ENCODE measurements at places on chromosomes 6 and 20.
A peak's percentile ranks its signal among the peaks of the same experiment; 100 is the strongest.

DNA sequence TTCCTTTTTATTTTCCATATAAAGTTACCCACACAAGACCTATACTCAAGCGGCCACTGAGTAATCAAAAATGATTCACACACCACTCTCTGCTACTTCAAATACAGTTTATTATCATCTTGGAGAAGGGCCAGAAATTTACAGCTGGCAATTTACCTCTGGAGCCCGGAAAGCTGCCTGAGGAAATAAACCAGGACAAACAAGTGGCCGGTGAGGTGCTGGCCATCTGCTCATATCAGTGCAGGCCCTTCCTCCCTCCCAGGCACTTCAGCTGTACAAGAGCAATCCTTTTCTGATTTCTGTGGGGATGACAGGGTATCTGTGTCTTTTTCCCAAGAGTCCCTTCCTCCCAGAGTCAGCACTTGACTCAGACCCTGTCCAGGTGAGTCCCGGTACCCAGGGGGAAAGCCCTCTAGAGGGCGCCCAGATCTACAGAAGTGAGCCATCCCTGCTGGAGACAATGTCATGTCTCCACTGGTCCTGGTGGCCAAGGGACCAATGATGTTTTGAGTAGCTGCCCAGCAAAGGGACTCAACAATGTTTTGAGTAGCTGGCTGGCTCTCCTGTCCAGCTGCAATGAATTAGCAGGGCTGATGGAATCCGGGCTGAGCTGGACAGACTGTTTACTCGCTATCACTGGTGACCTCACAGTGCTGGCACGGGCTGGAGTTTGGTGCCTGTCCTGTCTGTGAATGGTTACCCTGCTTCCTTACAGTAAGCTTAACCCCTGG, 23.6 kb downstream of the LRP11 start:
- DNase-seq = peak; percentile 34

DNA sequence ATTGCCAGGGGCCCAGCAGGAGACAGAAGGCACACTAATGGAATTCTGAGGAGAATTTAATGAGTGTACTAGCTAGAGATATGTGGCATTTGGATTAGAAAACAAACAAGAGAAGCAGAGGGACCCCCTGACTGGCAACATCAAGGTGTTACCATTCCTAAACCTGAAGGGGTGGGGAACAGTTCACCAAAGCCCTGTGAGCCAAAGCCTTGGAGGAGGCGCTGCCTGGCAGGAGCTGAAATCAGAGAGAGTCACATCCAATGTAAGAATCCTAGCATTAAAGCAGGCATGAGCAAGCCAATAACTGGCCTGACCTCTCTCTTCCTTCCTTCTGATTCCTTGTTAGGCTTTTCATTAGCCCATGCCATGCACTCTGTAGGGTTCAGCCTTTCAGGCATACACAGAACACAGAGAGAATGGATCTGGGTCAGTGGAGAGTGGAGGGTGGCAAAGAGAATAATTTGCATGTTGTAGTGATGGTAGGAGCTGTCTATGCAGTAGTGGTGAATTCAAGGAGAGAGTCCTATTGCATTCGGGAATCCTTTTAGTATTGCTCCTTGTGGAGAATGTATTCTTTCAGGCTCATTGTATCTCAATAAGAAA, 367.2 kb upstream of the MAN1A1 start:
- no peak for DNase-seq

DNA sequence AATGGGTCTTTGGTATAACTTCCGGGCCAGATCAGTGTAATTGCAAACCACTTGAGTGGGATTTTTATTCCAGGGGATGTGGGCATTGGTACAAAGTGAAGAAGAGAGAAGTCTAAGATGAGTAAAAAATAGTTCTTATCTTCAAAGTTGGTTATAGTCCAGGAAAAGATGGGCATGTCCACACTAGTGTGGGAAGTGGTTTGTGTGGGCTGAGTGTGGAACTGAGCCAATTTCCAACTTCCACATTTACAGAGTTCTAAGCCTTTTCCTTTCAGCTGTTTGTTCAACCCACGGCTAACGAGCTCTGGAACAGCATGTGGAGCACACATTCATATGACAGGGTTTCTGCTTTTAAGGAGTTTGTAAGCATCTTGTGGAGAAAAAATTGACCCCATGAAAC, 72.3 kb upstream of the IFNGR1 start:
- DNase-seq = peak; percentile 7

DNA sequence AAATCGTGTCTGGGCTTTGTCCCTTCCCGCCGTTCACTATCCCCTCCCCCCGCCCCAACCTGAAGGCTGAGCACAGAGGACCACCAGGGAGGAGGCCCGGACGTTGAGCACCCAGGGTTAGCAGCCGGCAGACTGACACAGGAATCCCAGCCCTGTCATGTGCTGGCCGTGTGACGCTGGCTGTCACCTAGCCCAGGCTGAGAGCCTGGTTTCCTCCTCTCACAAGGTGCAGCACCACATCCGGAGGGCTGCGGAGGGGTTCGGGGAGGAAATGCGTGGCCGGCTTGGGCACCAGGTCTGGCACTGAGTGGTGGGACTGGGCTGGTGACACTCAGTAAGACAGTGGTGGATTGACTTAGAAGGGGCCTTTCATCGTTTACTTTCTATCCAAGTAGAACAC, 4.6 kb upstream of the LSM14B start:
- DNase-seq = no peak

GRCh38 chr20:51462566-51463276, 79.8 kb downstream of the NFATC2 start:
- no peak for DNase-seq

- DNase-seq = no peak
These were observed 185.3 kb downstream of the OGFRL1 start for GRCh38 chr6:71473926-71474325.

DNA sequence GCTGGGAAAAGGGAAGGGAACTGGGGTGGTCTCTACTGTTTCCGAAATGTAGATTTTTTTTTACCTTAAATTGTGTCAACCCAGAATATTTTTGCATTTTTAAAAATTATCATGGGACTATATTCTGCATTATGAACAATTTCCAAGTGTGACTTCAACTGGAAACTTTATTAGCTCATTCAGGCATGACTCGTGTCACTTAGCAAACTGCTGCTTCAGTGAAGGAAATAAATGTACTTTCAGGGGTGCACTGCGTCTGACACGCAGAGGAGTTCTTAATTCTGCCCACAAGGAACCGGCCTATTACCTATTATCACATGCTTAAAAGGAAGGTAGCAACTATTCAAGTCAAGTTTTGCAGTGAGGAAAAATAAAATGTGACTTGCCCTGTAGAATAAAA, 291.3 kb upstream of the PRDM1 start:
- no peak for DNase-seq

- DNase-seq = peak; percentile 90
These were observed at the start of gene FLRT3 for GRCh38 chr20:14337400-14338171. FLRT3 (minus strand) TSS chr20:14337612; CDS start chr20:14327506, 10,106 bp downstream.

GRCh38 chr20:38033330-38034107, at the start of the genes RPRD1B and TTI1:
RPRD1B (plus strand) TSS chr20:38033746; CDS start chr20:38033948, 202 bp downstream.
TTI1 (minus strand) TSS chr20:38033456; CDS start chr20:38013816, 19,640 bp downstream.
- peak; percentile 78 for DNase-seq

DNA sequence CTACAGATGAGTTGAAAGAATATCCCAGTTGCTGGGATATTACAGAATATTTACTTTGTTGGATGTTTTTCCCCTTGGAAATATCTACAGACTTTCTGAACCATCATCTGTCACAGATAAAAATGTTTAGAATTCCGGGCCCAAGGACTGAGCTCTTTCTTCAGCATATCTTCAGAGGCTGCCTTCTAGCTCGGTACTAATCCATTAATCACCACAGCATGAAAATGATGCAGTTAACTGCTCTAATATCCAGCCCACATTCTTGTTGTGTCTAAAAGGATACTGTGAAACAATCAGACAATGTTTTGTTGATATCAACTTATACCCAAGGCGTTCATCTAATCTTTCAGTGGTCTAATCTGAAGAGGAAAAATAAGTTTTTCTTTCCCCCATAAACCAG, 247.4 kb downstream of the TBC1D32 start:
- DNase-seq = no peak

GRCh38 chr6:56490993-56491392, 151.7 kb downstream of the DST start:
- no peak for DNase-seq

- peak; percentile 73 for DNase-seq
These were observed 22.2 kb upstream of the MRGBP start for GRCh38 chr20:62773845-62774714.

DNA sequence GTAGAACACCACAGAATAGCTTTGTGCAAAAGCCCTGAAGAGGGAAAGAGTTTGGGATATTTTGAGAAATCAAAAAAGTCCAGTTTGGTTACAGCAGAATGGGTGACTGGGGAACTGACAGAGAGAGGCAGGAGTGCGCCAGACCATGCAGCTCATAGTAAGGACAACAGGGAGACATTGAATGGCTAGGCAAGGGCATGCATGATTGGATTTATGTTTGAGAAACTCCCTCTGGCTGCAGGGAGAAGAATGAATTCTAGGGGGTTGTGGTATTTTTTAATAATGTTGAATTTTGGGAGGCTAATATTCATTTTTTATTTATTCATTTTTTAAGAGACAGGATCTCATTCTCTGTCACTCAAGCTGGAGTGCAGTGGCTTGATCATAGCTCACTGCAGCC, 49.9 kb downstream of the TGM2 start:
- DNase-seq = no peak

GRCh38 chr6:37731371-37731770, 33.7 kb upstream of the MDGA1 start:
- no peak for DNase-seq

DNA sequence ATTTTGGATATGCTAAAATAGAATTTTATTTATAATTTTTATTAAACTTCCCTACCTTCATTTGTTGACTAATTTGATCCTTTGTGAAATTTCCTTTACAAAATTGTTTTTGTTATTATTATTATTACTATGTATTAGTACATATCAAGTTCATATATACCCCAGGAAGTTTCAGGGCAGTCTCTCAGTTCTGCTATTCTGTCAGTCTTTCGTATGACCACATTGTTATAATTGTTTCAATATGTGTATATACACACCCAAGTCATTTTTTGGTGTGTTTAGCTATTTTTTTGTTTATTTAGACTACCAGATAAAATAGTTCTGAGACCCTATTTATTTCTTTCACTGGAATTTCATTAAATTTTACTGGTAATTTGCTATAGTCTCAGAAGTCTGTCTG, 72.1 kb downstream of the NKAIN2 start:
- DNase-seq = no peak

- DNase-seq = no peak
These were observed 6.9 kb downstream of the POLH start for GRCh38 chr6:43582911-43583310.

- no peak for DNase-seq
These were observed 88.4 kb downstream of the SCAF8 start for GRCh38 chr6:154821638-154822037.

- no peak for DNase-seq
These were observed 31.0 kb upstream of the ULBP3 start for GRCh38 chr6:150099953-150100352.

- DNase-seq = no peak
These were observed 12.1 kb upstream of the RAMACL start for GRCh38 chr6:166598441-166599138.

GRCh38 chr20:62764156-62764935, 31.9 kb upstream of the MRGBP start:
- DNase-seq = no peak

DNA sequence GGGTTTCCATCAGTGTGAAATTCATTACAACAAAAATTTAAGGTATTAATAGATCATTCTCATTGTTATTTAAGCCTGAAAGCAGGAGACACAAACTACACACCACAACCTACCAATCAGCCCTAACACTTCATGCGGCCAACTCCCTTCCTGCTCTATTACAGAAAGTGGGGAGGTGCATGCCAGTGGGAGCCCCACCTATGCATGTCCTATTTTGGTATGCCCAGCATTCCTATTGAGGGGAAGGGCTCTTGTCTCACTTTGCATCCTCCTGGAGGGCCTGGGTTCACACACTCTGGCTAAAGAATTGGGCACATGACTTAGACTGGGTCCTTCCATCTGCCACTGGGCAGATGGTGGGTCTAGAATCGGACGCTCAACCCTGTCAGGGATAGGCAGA, 450.0 kb downstream of the PTPRT start:
- no peak for DNase-seq

DNA sequence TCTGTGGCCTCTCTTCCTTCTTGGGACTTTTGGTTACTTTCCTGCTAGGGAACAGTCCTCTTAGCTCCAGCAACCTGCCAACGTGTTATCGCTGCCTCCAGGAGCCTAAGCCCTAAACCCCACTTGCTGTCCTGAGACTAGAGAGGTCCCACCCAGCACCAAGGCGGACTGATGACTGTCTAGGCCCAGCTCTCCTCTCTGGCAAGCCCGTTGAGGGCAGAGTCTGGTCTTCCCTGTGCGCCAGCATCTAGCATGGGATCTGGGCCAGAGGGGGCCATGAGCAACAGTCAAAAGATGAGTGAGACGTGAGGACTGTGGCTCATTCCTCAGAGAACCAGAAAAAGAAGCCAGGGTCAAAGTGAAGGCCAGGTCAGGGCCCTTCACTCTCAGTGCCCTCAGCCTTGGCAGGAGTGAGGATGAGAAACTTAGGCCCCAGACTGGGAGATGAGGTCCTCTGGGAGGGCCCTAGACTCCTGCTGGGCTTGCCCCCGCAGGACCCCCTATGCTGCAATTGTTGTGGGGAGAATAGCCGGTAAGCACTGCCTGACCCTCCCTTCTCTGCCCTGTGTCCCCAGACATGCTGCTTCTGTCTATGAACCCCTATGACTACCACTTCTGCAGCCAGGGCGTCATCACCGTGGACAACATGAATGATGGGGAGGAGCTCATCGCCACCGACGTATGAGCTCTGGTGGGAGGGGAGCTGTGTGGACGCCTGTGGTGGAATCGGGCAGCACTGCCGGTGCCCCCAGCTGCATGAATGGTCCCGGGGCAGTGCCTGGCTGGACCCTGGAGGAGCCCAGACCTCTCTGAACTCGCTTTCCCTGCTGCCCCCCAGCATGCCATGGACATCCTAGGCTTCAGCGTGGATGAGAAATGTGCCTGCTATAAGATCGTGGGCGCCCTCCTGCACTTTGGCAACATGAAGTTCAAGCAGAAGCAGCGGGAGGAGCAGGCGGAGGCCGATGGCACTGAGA, 30.9 kb downstream of the MYH7B start:
- DNase-seq = no peak

DNA sequence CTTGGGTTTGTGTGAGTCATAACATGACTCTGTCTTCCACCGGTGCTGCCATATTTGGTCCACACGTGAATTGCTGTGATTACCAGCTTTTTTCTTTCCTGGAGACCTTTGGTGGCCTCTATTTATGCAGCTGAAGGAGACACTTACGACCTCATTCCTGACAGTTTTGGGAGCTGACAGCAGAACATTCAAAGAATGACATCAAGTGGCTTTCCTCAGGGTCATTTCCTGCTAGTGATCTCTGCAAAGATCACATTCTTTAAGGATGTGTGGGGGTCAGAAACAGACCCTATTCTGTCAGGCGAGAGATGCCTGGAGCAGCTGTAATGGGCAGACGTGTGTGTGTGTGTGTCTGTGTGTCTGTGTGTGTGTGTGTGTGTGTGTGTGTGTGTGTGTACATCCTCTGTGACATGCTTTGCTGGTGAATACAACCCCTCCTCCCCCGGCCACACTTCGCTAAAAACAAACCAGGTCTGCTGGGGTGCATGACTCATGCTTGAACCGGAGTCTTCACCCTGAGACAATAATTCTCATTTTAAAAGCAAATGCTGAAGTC, 115.6 kb downstream of the TMEM170B start:
- no peak for DNase-seq

GRCh38 chr6:46469021-46469420, 22.2 kb downstream of the RCAN2 start:
- no peak for DNase-seq

Data from NCI-H1694 (cell line).